ENCODE measurements at places on chromosomes 3 and 15. TPM values are rescaled to one million over a fixed set of nuclear protein-coding genes. Genes with fewer than 3 reads are reported as not detected.

Gene COL8A1
- not detected for total RNA-seq

Gene NOX5
- total RNA-seq: 0.16 TPM

Gene TMCO5A
- not detected for total RNA-seq

Gene EHHADH
- 3.8 TPM for total RNA-seq

Gene MYH15
- total RNA-seq: 0.15 TPM

Gene TRPM7
- total RNA-seq: 22.6 TPM
